ENCODE measurements at places on chromosomes 3 and 15.

DNA sequence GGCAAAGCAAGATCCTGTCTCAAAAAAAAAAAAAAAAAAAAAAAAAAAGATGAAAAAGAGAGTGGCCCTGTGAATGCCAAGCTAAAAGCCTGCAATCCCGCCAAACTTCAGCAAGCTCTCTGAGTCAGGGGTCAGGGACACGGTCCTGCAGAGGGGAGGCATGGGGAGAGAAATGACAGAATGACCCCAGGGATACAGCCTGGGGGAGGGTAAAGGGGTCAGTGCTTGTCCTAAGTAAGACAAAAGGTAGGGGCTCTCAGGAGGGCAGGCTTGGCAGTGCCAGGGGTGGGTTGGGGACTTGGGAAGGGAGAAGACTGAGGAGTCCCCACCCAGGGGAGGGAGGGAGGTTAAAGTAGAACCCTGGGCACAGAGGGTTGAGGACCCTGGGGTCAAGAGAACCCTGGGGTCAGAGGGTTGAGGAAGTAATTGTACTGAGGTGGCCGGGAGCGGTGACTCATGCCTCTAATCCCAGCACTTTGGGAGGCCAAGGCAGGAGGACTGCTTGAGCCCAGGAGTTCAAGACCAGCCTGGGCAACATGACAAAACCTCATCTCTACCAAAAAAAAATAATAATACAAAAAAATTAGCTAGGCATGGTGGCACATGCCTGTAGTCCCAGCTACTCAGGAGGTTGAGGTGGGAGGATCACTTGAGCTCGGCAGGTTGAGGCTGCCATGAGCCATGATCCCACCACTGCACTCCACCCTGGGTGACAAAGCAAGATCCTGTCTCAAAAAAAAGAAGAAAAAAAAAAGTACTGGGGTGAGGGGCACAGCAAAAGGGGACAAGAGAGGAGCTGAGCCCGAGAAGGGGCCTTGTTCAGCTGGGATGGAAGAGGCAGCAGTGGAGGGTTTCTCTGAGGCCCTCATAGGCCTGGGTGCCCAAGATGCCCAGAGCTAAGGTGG, 5.2 kb upstream of the SEMA3B start:
- DNase-seq: peak; percentile 57

- no peak for DNase-seq
These were observed 66.7 kb downstream of the PLD1 start for GRCh38 chr3:171743327-171744157.

- peak; percentile 44 for DNase-seq
These were observed 610 bp downstream of the EPHB3 start for GRCh38 chr3:184561913-184562877.

GRCh38 chr3:128878556-128879124, 780 bp upstream of the ACAD9 start:
- peak; percentile 77 for DNase-seq

DNA sequence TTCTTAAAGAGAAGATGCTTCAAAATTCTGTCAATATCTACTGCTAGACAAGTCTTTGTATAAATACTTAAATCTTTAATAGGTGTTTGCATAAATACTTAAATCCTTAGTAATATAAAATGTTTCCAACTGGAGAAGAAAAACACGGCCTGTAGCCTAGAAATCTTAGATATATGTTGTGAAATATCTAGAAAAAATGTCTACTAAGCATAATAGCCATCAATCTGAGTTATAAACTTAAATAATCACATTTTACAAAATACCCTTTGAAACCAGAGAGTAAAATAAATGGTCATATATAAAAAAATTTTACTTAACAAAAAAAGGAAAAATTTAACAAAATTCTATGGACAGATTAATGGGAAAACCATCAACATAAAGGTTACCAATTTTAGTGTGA, 73.9 kb downstream of the PLOD2 start:
- DNase-seq: no peak

DNA sequence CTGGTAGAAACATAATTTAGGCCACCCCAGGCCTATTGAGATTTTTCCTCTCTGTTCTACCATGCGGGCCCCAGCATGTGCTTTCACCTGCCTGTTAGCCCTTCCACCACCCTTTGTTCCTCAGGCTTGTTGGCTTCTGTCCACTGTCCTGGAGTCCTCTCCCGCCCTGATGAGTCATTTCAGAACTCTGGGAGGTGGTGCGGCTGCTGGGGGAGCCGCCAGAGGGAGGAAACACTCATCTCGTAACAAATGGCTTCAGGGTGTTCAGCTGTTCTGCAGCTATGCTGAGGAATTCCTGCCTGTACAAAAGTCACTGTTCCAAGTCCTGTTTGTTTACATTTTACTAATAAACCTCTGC, 36.3 kb downstream of the LRTM1 start:
- DNase-seq: peak; percentile 99

- DNase-seq: no peak
These were observed 5.3 kb upstream of the KIF7 start for GRCh38 chr15:89660556-89660955.

- DNase-seq: no peak
These were observed 189.8 kb downstream of the SLCO3A1 start for GRCh38 chr15:92043283-92043682.

DNA sequence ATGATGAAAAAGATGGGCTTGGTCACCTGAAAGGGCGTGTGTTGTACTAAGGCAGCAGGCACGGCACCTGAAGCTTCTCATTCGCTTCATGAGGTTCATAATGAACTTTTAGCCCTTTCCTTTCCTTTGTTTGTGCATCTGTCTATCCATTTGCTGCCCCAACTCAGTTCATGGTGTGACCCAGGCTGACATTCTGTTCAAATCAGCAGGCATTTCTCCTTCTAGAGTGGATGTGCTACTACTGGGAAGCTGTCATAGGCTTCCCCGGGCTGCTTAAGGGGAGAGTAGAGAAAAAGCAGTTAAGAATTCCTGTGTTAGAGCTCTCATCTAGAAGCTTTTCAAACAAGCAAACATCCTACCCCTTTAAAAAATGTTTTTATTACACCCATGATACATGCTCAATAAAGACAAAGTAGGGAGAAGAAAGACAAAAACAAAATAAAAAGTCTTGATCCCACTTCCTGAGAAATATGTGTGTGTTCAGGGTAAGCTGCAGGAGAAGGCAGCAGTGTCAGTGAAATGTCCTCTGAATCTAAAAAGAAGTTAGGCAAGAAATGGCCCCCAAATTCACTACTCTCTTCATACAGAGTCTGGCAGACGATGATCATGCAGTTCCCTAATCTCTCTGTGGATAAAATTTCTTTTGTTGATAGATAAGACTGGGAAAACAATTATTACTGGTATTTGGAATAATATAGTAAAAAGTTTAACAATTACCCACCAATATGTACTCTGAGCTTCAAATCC, 136.9 kb upstream of the PFN2 start:
- DNase-seq: peak; percentile 41

DNA sequence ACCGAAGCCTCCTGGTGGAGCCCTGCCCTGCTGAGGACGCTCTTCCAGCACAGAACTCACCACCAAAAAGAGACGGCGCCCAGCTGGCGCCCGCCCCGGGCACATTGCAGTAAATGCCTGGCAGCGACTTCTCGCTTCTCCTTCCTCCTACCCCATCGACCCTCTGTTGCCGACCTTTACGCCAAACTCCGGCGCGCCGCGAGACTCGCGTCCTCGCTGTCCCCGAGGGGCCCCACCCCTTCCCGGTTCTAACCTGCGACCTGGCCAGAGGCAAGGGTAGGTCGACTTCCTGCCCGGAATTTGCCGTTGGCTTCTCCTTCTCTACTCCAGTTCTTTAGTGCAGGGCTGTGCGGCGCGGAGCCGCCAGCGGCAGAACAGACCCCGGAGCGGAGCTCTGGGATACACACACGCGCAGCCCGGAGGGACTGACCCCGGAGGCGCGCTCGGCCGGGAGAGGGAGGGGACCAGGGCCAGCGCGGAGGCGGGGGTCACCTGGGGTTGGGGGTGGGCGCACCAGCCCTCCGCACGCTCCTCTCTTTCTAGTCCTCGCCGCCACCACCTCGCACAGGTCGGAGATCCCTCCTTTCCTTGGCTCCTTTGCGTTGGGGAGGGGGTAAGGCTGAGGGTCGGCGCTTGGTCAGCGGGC, 226.6 kb upstream of the AZI2 start:
- DNase-seq: no peak

- no peak for DNase-seq
These were observed 39.8 kb downstream of the SQOR start for GRCh38 chr15:45674677-45675076.

GRCh38 chr3:132997404-132998185, 40.6 kb upstream of the TMEM108 start:
- DNase-seq: no peak

DNA sequence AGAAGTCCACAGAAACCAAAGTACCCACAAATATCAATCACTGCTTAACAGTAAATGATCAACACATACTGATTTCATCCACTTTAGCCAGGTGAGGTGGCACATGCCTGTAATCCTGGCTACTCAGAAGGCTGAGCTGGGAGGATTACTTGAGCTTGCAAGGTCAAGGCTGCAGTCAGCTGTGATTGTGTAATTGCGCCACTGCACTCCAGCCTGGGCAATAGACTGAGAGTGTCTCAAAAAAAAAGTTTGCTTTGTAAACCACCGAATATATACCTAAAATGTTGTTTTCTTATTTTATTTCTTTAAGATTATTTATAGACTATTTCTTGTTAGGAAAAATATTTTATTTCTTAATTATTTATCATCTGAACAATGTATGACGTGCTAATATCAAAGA, 8.7 kb upstream of the ATP13A4 start:
- no peak for DNase-seq

DNA sequence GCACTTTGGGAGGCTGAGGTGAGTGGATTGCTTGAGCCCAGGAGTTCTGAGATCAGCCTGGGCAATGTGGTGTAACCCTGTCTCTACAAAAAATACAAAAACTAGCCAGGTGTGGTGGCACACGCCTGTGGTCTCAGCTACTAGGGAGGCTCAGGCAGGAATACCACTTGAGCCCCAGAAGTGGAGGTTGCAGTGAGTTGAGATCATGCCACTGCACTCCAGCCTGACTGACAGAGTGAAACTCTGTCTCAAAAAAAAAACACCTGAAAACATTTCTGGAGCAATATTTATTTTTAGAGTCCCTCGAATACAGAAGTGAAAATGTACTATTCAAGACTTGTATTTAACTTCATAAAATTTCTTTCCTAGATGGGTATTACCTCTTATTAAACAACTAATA, 4.6 kb downstream of the SPCS1 start:
- DNase-seq: no peak

DNA sequence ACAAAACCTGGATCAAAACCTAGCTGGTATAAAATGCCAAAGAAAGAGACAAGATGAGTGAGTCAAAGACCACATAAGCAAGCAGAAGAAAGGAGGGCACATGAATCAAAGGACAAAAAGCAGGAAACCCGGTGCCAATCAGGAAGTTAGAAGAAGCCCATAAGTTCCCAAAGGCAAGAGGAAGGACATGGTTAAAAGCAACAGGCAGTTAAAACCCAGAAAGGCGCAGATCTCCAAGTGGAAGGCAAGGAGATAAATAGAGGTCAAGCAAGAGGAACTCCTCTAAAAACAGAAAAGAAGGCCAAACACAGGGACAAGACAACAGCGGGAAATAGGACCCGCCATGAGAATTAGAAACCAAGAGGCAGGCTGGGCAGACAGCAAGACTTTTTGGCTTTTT, 4.4 kb downstream of the TMOD2 start:
- DNase-seq: no peak

DNA sequence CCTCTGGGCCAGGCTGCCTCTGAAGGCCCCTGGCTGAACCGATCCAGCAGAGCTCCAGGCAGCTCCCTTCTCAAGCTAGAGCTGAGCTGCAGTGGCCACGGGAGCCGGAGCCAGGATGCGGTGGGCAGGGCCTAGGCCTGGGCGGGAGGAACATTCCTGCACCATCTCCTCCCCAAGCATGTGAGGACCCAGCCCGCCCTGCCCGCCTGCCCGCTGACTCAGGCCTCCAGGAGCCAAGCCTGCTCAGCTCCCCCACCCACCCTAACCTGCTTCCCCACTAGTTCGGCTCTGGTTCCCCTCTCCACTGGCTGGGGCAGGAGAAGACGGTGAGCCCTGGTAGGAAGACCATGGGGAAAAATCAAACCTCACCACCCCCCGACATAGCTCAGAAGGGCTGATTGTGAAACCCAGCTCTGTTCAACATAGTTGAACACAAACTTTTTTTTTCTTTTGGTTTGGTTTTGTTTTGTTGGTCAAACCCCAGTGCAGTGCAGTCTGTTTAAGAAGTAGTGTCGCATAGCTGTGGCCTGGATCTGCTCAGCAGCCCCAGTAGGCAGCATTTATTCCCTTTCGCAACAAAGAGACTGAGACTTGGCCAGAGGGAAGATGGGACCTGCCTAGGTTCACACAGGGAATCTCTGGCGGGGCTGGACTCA, 13.5 kb downstream of the SNX33 start:
- peak; percentile 96 for DNase-seq

All from EH (cell line).